ENCODE measurements at places on chromosomes 7 and 10.

- no peak for DNase-seq
Measured at GRCh38 chr10:31515819-31516402, 196.9 kb downstream of the ZEB1 start.

DNA sequence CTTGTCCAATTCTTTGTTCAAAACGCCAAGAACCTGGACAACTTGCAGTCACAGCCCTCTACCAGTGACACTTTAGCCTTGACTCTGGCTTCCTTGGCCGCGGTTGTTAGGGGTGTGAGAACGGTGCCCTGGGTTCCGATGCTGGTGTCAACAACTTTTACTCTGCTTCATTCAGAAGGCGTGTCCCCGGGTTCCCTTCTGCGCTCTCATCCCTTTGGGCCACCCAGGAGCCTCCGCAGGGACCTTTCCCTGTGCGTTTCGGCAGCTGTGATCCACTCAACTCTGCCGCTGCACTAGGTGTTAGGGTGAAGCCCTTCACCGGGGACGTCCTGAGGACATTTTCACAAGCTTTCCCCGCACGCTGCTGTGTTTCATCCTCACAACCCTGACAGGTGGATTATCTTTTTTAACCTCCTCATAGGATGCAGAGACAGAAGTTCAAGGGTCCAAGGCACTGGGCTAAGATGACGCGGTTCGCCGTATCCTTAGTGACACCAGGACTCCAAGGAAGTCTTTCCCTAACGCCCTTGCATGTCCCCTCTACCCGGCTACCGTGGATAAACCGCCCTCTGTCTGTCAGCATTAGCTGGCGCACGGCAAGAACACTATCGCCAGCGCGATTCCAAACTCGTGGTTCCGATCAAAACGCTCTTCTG, 133.5 kb upstream of the SHH start:
- DNase-seq = no peak

DNA sequence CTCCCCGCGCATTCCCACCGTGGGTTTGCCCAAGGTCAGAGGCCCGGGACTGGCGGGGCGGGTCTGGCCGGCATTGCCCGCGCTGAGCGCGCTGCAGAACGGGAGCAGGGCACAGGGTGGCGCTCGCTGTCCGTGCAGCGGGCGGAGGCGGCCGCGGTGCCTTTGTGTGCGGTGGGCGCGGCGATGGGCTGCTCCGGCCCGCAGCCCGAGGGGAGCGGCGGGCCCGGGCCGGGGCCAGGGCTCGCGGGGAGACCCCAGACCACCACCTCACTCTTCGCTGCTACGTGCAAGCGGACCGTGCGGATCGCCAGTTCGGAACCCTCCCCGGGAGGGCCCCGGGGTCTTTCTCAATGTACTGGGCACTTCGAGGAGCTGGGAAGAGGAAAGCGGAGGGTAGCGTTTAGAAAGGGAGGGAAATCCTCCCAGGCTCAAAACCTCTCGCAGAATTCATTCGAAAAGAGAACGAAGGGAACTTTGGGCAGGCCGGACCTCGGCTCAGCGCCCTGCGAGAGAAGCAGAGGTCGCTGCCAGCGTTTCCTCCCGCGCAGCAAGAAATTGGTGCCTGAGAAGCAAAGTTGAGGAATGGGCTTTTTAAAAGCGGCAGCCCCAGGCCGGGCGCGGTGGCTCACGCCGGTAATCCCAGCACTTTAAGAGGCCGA, 8.5 kb downstream of the SP8 start:
- DNase-seq = no peak

- no peak for DNase-seq
Measured at GRCh38 chr7:91344911-91345310, 80.7 kb downstream of the FZD1 start.

DNA sequence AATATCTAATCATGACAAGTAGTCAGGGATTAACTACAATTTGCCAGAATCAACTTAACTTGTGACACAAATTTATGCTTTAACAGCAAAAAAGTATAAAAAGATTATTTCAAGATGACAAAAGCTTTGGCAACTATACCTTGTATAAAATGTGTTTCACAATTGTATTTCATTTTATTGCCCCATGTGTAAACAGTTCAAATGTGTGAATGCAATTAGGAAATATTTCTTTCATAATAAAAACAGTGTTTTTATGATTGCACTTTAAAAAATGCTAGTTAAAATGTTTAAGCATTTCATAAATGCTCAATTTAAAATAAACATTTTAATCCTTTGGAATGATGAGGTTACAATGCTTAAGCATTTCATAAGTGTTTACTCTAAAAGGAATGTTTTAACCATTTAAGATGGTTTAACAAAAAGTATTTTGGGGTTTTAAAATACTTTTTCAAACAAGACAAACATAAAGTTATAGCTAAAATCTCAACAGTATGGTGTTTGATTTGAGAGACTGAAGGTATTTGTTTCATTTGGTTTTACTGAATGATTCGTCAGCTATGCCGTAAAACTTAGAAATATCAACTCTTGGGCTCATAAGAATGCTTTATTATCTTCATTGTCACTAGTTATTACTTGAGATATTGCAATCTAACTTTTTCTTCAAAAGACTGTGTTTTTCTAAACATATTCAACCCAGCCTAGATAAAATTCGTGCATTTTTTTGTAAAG, 50.1 kb downstream of the SFTPD start:
- DNase-seq = no peak

GRCh38 chr10:71864911-71865361, 13.9 kb upstream of the PSAP start:
- DNase-seq = no peak

GRCh38 chr7:20561466-20561865, 54.0 kb upstream of the ABCB5 start:
- no peak for DNase-seq

DNA sequence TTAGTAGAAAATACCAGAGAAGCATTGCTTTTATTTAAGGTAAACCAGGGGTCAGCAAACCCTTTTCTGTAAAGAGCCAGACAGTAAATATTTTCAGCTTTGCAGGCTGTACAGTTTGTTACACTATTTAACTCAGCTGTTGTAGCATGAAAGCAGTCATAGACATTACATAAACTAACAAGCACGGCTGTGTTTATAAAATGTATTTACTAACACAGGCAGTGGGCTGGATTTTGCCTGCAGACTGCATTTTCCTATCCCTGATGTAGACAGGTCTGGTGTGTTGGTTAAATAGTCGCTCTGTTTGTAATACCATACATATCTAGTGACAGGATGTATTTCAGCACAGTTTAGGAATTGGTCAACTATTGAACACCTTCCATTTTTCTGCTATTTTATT, 129.3 kb downstream of the ST7 start:
- no peak for DNase-seq

DNA sequence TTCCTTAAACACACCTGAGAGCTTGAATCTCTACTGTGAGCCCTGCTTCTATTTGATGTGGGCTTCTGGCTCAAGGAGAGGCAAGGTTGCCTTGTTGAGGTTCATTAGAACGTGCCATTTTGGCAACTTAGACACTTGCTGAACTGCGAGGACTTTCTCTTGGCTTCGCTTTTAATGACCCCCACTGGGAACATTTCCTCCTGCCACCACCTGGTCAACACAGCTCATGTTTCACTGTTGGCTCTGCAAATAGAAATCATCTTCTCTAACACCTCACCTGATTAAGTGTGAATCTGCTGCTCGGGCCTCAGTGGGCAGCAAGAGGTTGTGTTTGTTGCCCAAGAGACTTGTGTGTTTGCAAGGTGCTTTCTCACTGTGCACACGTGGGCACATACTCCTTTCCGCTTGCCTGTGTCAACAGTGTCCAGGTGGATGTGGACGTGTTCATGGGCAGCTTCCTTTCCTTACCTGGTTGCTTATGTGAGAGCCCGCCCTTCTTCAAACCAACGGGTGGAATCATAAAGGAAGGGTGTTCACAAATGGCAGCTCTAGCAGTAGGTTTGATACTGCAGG, 147.0 kb downstream of the NRP1 start:
- no peak for DNase-seq

DNA sequence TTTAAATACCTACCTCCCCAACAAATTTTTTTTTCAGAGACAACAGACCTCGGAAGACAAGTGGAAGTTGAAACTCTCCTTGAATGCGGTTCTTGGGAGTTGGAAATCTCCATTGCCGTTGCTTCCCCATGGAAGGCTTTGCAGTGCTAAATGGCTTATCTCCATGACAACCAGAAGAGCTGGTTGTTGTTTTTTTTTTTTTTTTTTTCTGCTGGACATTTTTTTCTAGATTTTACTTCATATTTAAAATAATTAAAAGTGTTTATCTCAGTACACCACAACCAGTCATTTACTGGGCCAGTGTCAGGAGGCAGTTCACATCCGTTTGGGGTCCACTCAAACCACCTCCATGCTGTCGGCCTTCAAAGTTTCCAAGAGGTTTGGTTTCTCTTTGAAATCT, 348.5 kb upstream of the PRKCQ start:
- DNase-seq = no peak

DNA sequence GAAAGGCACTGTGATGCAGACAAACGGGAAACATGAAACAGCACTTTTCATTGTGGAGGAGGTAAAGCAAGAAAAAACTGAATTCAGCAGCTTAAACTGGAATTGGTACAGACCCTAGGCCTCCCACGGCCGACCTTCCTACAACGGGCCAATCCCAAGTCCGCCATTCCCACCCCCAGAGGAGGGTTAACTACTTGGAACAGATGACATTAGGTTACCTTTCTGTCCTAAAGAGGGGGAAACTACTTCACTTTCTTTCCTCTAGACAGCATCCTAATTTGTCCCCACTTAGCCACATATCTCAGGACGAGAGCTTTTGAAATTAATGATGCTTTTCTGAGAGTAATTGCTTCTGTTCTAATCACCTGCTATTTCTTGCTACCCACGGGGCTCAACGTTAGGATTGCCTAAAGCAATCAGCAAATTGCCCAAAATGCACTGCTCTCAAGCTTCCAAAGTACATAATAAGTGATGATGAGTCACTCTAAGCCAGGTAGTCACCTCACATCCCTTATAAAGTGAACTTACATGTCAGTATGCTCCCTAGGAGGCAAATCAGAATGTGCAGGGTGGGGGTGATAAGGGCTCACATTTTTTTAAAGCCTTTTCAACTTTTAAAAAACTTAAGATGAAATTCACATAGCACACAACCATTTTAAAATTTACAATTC, 36.7 kb downstream of the LSM5 start:
- DNase-seq = no peak

DNA sequence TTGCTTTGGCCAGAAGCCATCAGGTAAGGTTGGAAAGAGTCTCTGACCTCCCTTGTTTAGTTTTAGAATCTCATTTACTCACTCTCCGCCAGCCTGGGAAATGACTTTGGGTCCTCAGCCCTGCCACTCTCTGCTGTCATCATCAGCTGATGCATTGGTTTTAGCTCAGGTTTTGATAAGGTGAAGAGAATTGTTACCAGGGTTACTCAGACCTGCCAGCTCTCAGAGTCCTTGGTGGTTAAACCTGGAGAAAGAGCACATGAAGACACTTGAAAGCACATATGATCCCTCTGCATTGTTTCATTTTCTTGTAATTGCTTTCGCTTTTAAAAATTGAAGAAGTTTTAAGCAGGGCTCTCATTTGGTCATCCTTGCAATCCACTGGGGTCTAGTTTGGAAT, 4.0 kb upstream of the CROT start:
- DNase-seq = no peak

DNA sequence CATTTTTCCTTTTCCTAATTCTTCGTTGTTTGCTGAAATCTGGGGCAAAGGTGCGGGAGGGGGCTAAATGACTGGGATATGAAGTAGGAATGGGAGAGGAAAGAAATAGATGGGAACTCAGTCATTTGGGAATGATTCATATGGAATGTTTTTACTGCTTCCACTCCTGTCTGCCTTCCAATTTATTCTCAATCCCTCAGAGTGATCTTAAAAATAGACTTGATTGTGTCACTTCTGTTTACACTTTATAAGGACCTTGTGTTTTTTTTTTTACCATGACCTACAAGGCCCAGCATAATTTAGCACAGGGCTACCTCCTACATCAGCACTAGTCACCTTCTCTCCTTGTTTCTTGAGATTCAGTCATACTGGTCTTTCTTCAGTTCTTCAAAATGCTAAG, 97.9 kb downstream of the PTEN start:
- DNase-seq = no peak

DNA sequence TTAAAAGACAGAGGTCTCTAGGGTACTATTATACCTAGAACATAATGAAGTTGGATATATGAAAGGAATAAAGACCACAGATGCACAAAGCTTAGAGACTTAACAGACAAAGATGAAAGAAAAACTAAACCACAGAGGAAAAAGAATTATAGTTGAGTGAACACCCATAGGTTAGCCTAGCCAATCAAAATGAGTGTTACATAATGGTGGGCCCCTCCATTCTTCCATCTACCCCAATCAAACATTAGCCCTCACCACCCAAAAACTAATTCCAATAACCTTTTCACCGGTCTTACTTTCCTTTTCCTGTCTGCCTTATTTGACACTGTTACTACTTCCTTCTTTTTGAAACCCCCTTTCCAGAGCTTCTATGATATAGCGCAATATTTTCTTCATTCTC, 130.1 kb downstream of the ELMO1 start:
- no peak for DNase-seq

GRCh38 chr7:158567153-158567603, 20.4 kb downstream of the PTPRN2 start:
- DNase-seq = no peak

DNA sequence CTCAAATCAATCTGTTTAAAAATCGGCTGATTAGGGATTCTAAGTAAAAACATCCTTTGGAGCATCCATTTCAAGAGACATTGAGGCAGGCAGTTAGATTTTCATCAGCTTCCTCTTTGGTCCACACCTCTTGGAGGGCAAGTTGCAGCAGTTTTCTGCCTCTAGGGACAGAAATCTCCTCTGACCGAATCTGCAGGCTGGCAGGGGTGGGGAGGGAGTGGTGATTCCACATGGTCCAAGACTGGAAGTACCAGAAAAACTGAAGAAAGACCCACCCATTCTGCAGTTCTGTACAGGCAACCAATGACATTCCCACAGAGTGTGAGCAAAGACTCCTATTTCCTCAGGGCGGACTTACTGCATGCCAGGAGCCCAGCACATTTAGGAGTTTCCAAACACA, 29.0 kb downstream of the FGFBP3 start:
- DNase-seq = no peak

DNA sequence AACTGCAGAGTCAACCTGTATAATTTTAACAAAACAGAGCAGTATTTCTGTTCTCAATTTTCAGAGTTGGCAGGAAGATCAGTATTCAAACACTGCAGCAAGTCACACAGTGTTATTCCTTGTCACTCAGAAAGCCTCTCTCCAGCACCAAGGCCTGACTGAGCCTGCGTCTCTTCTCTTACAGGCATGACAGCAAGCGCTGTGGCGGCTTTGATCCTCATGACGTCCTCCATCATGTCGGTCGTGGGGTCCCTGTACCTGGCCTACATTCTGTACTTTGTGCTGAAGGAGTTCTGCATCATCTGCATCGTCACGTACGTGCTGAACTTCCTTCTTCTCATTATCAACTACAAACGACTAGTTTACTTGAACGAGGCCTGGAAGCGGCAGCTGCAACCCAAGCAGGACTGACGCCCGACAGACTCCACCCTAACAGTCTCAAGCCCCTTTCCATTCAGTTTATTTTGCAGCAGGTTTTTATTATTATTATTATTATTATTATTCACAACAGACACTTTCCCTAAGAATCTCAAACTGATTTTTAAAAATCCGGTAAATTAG, 28.0 kb downstream of the GUSB start:
- DNase-seq = no peak

- no peak for DNase-seq
Measured at GRCh38 chr10:129223363-129223762, 243.7 kb upstream of the MGMT start.

- no peak for DNase-seq
Measured at GRCh38 chr10:103690281-103690680, 165.1 kb downstream of the SH3PXD2A start.

Data from stimulated activated CD8-positive, alpha-beta memory T cell treated with anti-CD3 and anti-CD28 coated beads, Interleukin-2, amount 100 ng/mL, for 1 hour (primary cell).